Bronchial epithelial cell (primary cell): ENCODE measurements at places on chromosomes 1 and 21. TPM values are rescaled to one million over a fixed set of nuclear protein-coding genes. Genes with fewer than 3 reads are reported as not detected.

DNA sequence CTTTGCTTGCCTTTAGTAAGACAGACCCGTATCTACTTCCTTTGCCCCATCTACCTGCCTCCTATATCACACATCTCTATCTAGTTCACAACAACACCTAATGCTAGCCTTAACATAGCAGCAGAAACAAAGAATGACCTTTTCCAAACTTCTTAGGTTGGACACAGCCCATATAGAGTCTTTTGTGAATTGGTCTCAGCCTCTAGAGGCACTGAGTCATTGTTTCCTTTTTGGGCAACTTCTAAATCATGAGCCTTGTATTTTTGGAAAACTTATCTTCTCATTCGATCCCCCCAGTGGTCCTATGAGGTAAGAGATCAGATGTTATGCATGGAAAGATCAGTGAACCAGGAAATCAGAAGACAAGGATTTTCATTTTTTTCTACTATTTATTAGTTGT is 679.4 kb upstream of the USP24 start:
- DNase-seq = no peak

DNA sequence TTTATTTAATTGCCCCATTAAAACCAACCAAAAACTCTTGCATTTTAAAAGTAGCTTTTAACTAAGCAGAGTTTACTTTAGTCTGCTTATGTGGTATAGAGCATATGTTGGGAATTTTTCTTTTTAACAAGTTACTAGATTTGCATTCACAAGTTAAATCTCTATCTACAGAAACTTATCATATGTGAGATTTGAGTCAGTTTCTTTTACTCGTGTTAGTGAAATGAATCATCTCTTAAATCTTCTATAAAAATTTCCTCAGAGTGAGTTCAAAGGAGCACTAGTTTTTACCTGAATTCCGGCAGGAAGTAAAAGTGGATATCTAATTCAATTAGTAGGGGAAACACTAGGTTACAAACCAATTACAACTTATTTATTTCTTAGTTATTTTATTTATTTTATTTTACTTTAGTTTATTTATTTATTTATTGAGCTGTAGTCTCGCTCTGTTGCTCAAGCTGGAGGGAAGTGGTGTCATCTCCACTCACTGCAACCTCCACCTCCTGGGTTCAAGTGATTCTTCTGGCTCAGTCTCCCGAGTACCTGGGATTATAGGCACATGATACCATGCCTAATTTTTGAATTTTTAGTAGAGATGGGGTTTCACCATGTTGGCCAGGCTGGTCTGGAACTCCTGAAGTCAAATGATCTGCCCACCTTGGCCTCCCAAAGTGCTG is 1609.6 kb upstream of the B3GALT2 start:
- no peak for DNase-seq

The SH3BGR gene
- total RNA-seq = 5.0 and 13.7 TPM in 2 replicates

The LGR6 gene
- total RNA-seq = under 0.01 TPM in 1 of 2 replicates, not detected in the other
